ENCODE measurements at places on chromosomes 6 and 20. TPM values are rescaled to one million over a fixed set of nuclear protein-coding genes. Genes with fewer than 3 reads are reported as not detected.

CFB gene
- total RNA-seq: 74.9 TPM

TMEM181 gene
- 31.5 TPM for total RNA-seq

NMBR gene
- total RNA-seq: not detected

IPCEF1 gene
- total RNA-seq: 8.8 TPM

NKAIN4 gene
- total RNA-seq: not detected

TREM1 gene
- total RNA-seq: 61.2 TPM

DNA sequence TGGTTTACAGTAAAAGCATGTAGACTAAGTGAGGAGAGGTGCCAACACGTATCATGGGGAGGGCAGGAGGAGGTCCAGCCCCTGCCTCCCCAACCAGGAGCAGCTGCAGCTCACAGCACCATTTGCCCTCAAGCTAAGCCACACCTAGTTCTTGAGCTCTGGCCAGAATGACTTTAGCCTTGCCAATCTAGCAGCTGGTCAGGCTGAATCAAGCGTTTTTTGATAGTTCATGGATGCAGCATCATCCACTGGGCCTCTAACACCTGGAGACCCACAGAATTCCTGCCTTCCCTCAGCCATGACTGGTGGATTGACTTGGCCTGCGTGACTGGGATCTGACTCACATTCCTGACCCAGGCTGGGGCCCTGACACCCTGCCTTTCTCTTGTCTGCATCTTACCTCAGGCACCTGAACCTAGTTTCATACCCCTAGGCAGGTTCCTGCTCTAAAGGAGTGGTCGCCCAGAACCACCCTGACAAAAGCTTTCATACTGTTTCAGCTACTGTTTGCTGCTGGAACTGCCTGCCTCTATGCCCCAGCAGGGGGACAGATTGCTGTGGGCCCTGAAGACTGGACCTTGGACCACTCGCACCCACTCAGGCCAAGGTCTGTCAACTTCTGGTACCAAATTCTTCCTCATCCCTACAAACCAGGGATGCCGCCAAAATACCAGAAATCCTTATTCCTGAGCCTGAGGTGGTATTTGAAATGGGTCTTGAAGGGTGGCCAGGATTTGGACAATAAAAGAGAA is 122.3 kb downstream of the QRSL1 start:
- no peak for DNase-seq

- DNase-seq: no peak
Observed at GRCh38 chr20:32036716-32037485, 15.1 kb upstream of the HCK start.

DNA sequence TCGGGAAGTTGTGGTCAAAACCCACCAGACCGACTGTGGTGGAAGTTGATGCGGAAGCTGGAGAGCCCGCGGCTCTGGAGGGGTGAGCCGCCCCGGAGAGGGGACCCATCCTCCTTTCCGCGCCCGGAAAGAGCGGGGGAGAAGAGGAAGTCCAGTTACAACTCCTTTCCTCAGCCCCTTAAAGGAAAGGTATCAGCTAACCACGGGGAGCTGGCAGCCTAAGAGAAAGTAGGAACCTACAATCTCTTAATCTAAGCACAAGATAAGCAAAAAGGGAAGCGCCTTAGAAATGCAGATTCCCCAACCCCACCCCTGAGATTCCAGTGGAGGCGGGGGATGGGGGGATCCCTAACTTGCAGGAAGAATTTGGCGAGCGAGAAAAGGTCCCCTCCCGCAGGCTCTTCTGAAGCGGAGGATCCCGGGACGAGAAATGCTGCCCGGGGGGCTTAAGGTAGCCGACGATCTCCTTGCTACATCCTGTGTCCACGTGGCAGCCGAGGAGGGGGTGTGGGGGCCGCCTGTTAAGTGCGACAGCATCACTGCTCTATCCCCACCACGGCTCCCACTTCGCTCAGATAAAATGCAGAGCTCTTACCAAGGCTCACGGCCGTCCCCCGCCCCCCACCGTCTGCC is 87.5 kb downstream of the ZFP64 start:
- DNase-seq: peak; percentile 48

- DNase-seq: no peak
Observed at GRCh38 chr6:136860043-136860442, 37.7 kb downstream of the PEX7 start.

DNA sequence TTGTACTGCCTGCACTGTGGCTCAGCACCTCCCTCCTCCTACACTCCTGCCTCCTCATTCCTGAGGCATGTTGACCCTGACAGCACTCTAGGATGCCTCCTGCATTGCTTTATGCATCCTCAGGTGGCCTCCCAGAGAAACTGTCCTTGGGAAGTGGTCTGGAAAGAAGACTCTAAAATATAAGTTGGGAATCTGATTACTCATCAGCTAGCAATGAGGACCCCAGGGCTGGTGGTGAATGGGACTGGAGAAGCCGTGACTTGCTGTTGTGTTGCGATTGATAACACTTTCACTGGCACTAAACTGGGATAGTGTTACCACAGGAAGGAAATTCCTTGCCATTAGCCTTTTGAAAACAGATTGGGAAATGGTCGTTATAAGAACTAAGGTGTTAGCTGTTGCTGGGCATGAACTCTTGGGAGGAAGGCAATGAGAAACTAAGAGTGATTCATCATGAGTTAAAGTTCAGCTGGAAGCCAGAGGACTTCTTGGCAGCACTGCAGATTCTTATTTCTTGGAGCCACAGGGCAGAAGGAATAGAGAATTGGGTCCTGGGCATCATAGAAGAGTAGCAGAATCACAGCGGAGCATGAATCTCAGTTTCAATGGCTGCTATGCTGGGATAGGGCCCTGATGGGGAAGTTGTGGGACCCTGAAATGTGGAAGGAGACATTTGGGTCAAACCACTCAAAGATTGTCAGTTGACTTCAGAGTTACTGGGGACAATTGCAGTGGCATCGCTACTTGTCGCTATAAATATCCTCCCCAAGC is 10.1 kb upstream of the SIRPD start:
- no peak for DNase-seq

GRCh38 chr6:169964486-169965180 is 213.2 kb downstream of the ERMARD start:
- DNase-seq: no peak

DNA sequence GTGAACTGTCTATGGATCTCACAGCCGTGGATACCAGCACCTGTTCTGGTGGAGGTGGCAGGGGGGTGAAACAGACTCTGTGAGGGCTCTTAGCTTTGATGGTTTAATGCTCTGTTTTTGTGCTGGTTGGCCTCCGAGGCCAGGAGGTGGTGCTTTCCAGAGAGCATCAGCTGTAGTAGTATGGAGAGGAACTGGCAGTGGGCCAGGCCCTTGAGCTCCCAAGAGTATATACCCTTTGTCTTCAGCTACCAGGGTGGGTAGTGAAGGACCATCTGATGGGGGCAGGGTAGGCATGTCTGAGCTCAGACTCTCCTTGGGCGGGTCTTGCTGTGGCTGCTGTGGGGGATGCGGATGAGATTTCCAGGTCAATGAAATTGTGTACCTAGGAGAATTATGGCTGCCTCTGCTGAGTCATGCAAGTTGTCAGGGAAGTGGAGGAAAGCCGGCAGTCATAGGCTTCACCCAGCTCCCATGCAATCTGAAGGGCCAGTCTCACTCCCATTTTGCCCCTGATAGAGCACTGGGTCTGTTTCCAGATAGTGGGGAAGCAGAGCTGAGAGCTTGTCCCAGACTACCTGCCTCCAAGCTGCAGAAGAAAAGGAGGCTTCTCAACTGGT is 102.7 kb upstream of the AHI1 start:
- no peak for DNase-seq

DNA sequence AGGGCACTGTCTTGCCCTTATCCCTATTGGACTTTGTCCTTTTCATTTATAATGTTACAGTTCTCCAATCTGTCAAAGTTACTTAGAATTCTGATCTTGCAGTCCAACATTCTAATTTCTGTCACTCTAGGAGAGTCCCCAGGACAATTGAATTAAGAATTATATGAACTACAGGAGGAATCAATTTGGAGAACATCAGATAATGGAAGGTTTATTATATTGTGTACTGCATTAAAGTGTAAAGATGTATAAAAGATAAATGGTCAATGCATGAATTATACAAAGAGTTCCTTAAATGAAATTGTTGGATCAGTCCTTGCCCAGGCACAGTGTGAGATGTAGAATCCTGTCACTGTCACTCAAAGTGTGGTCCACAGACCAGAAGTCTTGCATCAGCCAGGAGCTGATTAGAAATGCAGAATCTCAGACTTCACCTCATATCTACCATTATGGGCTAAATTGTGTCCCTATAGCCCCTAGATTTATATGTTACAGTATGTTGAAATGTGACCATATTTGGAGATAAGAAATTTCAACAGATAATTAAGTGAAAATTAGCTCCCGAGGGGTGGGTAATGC is 145.5 kb downstream of the BTBD3 start:
- DNase-seq: no peak

- peak; percentile 75 for DNase-seq
Observed at GRCh38 chr20:21808863-21809664, 103.6 kb downstream of the PAX1 start.

DNA sequence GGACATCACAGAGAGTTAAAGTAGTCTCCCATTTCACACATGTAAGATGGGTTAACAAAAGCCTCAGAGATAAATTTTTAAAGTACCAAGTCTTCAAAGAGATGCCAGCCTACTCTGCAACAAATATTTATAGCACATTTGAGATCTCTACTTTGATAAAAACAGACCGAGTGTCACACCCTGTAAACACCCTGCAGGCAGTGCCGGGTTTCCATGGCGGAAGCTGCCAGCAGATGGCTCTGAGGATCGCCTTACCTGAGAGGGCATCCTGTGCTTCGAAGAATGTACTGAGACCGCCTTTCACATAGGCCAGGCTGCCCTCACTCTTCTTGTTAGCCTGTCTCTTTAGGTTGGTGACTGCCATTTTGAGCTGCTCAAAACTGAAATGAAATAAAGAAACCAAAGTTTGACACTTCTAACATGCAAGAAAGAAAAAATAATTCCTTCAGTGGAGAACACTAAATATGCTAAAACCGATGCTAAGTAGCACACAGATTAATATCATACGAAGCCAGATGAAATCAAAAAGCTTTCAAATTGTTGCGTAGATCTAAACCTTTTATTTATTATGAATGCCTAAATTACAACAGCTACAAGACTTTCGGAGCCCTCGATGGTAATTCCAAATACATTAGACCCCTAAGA is 39.3 kb downstream of the HUS1B start:
- DNase-seq: no peak

GRCh38 chr6:36805917-36806316 is 33.3 kb downstream of the CPNE5 start:
- no peak for DNase-seq

DNA sequence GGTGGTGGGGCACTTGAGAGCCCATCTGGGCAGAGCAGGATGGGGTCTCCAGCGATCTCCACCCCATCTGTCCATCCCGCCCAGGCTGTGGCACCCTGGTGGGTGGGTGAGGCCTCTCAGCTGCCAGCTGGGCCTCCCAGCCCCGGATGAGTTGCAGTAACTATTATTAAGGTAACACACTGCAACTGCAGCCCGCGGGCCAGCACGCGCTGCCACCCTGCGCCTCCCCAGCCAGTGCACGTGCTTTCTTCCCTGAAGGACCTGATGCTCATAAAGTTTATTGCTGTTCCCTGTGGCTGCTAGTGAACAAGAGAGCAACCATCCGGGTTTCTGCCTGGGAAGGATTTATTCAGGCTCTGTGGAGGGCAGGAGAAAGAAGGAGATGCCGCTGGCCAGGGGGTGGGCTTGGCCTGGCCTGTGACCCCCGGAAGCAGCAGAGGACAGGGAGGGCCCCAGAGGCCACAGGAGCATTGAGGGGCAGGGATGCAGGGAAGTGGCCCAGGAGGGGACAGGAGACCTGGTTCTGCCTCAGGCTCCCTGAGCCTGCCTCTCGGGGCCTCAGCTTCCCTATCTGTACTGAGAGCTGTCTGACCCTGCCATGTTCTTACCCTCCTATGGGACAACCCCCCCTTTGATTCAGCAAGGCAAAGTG is 1.7 kb downstream of the IP6K3 start:
- DNase-seq: no peak

GRCh38 chr6:140105857-140106256 is 731.4 kb upstream of the CITED2 start:
- DNase-seq: no peak

DNA sequence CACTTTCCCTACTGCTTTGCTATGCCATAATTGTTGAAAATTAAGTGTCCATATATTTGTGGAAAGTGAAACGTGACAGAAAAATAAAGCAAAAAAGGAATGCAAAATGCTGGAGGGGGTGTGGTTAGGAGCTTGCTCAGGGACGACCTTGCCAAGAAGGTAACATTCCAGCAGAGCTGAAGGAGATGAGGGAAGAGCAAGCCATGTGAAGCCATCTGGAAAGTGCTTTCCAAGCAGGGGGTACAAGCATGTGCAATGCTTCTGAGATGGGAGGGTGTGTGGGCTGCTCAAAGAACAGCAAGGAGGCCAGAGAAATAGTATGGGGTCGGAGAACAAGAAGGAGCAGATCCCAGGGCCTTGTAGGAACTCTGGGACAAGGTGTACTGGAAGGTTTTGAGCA is 161.7 kb downstream of the ISM1 start:
- no peak for DNase-seq

DNA sequence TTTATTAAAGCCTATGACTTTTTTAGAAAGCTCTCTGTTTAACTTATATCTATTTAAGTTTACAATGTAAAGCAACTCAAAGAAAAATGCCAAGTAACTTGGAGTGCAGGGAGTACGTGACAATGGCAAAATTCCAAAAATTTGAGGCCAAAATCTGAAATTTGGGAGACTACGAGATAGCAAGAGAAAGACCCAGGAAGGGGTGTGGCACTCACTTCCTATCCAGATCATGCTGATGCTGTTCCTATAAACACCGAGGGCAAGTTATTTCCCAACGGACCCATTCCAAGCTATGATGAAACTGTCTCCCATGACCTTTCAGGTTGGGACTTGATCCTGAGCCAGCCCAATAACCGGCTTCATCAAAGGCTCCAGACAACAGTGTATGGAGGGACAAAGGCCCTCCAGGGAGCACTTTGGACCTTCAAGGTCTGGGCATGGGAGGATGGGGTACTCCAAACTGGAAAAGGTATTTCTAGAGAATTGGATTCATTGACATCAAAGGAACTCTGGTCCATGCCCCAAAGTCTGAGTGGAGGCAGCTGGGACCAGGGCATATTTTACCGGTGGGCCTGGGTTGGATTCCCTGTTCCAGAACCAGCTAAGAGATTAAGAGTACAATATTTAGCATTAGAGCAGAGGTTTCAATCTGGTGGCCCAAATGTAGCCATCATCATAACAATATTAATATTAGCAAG is 15.7 kb upstream of the SLC13A3 start:
- no peak for DNase-seq
